Esophagus muscularis mucosa (tissue), 4 donors: ENCODE measurements at places on chromosomes 2 and 18. TPM values are rescaled to one million over a fixed set of nuclear protein-coding genes. Genes with fewer than 3 reads are reported as not detected.

The AGXT gene
- not detected for total RNA-seq

- DNase-seq: no peak
Measured at GRCh38 chr2:171086352-171087290, 74.1 kb downstream of the TLK1 start.

DNA sequence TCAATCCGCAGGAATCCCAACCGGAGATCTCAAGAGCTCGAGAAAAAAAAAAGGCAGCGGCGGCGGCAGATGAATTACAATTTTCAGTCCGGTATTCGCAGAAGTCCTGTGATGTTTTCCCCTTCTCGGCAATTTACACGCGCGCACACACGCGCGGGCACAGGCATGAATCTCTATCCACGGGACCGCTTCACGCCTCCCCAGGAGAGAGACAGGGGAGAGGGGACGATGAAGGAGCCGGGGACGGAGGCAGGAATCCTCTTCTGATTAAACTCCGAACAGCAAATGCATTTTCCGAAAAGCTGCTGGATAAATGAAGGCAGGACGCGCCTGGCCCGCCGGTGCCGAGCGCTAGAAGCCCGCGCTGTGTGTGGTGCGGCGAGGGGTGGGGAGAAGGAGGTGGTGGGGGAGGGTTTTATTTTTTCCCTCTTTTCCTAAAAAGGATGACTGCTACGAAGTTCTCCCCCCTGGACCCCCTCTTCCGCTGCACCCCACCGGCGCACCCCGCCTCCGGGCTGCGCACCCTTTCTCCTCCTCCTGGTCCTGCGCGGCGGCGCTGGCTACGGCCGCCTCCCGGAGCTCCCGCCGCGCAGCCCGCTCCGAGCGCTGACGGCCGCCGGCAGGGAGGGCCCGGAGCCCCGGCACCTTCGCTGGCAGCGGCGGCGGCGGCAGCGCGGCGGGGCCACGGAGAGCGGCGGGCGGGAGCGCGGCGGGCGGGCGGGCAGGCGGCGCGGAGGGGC, at the start of gene BCL2:
Gene BCL2 (minus strand): TSS at position 387 of the 740 bp plus-strand sequence.
- no peak for DNase-seq

GRCh38 chr2:23050388-23050787, 334.6 kb upstream of the KLHL29 start:
- DNase-seq: no peak

DNA sequence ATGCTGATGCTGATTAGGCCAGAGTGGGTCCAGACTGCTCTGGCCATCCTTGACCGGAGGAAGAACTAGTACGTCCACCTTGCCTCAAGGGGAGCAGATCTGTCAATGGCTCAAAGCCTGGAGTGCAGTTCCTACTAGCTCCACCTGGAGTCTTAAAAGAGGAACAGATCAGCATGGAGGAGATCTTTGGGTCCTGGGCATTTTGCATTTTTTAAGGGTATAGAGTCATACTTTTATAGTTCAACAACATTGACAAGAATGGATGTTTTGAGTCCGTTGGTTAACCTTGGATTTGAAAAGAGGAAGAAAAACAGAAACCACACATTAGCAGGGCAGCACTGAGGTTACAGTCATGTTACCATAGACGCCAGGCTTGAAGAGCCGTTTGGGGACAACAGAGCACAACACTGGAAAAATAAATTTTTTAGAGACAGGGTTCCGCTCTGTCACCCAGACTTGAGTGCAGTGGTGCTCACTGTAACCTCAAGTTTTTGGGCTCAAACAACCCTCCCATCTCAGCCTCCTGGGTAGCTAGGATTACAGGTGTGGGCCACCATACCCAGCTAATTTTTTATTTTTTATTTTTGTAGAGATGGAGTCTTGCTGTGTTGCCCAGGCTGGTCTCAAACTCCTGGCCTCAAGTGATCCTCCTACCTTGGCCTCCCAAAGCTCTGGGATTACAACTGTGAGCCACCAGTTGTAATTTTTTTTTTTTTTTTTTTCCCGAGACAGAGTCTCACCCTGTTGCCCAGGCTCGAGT, 78.5 kb downstream of the PRKCE start:
- DNase-seq: no peak

The ITGB6 gene
- total RNA-seq: not detected

DNA sequence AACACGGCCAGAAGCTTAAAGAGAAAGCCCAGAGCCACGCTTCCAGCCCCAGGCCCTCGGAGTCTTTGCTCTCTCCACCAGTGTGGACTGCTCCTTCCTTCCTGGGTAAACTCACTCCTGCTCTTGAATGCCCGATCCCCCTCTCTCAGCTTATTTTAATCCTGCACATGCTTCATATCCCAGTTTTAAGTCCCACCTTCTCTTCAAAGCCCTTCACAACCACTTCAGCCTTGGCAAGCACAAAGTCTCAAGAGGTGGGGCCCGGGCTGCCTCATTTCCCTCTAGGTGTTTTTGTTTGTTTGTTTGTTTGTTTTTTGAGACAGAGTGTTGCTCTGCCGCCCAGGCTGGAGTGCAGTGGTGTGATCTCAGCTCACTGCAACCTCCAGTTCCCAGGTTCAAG, 21.6 kb upstream of the CREG2 start:
- no peak for DNase-seq

The TBC1D8 gene
- 18.7 TPM for total RNA-seq

DNA sequence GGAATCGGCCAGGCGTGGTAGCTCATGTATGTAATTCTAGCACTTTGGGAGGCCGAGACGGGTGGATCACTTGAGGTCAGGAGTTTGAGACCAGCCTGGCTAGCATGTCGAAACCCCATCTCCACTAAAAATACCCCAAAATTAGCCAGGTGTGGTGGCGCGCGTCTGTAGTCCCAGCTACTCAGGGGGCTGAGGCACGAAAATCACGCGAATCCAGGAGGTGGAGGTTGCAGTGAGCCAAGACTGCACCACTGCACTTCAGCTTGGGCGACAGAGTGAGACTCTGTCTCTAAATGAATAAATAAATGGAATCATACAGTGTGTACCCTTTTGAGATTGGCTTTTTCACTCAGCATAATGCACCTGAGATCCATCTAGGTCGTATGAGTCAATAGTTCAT, 19.4 kb upstream of the TTC39C start:
- no peak for DNase-seq

The CHRND gene
- not detected for total RNA-seq

The PDE11A gene
- 0.58 TPM for total RNA-seq
